ENCODE measurements at places on chromosomes 3 and 15.

- ATAC-seq, result no peak
These were observed 94.1 kb upstream of the FGF7 start for GRCh38 chr15:49328941-49329340.

GRCh38 chr3:24722087-24722486 lies 227.4 kb upstream of the THRB start:
- ATAC-seq, result no peak

- no peak for ATAC-seq
These were observed 49.8 kb upstream of the SGO1 start for GRCh38 chr3:20235796-20236195.

GRCh38 chr15:65583701-65584100 lies 27.2 kb downstream of the INTS14 start:
- peak; percentile 51 for ATAC-seq

DNA sequence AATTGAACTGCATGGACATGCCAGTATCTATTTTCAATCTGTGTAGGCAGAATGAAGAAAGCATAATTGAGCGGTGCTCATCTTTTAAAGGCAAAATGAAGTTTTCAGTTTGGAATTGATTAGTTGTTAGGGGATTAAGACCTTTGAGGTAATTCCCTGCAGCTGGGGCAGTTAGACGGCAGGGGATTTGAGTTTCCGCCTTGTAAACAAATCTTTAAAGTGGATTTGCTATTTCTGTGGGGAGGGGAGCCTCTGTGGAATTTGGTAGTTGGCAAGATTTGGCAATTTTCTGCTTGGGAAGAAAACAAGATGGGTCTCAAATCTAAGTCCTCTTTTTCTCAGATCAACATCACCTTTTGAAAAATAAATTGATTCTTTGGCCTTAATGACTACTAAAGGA lies 212.5 kb upstream of the CNTN6 start:
- ATAC-seq, result no peak

DNA sequence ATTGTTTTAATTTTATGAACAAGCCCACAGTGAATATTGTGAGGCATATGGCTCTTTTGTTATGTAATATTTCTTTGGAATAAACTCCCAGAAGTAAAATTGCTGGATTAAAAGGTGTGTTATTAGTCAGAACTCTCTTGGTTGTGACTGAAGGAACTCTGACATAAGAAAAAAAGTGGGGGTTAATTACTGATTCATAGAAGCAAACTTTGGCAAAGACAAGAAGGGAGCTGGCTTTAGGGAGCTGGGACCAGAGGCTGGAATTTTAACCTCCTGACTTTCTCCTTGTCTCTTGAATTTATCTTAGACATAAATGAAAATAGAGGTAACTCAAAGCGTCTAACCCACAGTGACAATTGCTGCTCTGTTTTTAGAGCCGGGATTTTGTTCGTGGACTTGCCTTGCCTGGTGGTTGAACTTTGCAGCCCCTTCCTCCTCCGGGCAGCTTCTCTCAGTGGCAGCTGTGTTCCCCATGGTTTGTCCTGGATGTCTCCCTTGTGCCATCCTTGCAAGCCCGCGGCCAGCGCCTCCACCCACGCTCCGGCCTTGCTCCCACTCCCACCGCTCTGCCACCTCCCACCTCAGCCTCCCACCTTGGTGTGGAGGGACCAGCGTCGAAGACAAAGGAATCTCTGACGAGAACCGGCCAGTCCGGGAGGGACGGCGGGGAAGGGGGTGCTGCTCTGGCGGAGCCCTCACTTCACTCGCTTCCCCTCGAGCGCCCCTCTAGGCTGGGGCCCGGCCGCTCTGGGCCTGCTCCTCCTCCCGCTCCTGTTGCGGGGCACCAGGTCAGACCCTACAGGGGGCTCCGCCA lies 28.0 kb downstream of the ARHGAP31 start:
- ATAC-seq, result peak; percentile 12

GRCh38 chr15:52651868-52652267 lies 27.3 kb downstream of the ATOSA start:
- ATAC-seq, result peak; percentile 100

GRCh38 chr15:25059698-25060471 lies 105.1 kb downstream of the SNRPN start:
- ATAC-seq, result no peak

DNA sequence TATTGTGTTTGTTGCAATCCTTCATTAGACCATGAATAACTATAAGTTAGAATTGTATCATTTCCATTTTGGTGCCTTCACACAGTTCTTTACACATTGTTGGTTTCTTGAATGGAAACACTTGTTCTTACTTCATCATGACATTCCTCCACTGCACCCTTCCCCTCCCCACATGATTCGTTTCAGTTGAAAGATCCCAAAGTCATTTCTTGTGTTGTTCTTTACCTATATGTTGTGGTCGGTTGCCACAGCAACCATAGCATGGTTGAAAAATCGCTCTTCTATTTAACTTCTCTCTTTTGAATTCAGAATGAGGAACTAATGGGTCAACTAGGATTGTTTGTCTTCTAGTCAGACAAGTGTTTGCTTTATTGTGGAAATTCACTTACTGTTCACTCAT lies 103.3 kb downstream of the IL1RAP start:
- ATAC-seq, result peak; percentile 17

GRCh38 chr15:97867870-97868269 lies 92.6 kb upstream of the ARRDC4 start:
- no peak for ATAC-seq

DNA sequence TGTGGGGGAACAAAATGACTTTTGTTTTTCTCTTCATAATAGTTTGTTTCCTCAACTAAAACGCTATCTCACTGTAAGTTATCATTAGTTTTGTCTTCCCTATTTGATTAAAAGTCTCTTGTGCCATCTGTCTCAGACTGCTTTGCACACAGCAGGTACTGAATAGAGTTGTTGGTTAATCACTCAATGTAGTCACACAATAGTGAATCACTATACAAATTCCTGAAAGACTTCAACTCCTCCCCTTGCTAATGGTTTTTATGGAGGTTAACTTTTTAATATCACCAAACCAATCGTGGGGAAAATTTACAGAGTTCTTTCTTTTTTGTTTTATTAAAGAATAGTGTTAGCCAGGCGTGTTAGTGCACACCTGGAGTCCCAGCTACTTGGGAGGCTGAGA lies 2.6 kb upstream of the NGLY1 start:
- no peak for ATAC-seq

- no peak for ATAC-seq
These were observed 454 bp downstream of the C15orf62 start for GRCh38 chr15:40770147-40770721.

DNA sequence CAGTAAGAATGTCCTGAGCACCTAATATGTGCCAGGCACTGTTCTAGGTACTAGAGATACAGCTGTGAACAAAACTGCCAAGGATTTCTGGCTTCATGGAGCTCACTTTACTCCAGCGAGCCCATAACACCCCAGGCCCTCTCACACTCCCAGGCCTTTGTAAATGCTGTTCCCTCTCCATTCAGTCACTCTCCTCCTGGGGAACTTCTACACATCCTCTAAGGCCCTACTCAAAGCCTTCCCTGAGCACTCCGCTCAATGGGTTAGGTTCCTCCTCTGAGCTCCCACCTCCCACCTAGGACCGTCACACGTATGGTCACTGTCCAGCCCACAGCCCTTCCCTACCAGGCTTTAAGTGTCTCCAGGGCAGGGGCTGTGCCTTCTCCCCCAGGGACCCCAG lies 27.2 kb downstream of the SEMA7A start:
- no peak for ATAC-seq

GRCh38 chr15:72796515-72797337 lies 13.2 kb upstream of the ADPGK start:
- ATAC-seq, result peak; percentile 68

DNA sequence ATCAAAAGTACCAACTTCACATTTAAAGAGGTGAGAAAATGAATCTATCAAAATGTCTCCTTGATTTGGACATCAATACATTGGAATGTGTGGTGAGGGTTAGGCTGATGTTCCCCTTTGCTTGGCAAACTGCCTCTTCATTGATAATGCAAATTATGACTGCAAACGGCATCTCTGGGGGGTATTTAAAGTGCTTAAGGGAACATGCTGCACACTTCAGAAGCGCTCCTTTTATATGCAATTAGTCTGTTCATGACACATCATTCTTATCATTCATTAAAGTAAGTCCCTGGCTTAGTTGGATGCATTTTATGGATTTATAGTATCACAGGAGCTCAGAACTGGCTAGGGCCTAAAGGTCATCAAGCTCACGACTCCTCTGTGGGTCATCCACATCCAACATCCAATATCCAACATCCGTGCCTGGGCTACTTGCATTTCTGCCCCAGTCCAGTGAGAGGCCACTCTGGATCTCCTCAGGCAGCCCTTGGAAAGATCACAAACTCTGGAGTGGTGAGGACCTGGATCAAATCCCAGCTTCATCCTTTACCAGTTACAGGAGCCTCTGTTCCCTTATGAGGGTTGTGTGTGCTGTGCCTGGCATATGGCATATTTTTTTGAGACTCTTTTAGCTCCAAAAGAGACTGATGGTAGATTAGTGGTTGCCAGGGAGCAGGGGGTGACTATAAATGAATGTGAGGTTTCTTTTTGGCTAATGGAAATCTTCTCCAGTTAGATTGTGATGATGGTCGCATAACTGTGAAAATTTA lies 136.8 kb upstream of the FOXB1 start:
- ATAC-seq, result no peak

DNA sequence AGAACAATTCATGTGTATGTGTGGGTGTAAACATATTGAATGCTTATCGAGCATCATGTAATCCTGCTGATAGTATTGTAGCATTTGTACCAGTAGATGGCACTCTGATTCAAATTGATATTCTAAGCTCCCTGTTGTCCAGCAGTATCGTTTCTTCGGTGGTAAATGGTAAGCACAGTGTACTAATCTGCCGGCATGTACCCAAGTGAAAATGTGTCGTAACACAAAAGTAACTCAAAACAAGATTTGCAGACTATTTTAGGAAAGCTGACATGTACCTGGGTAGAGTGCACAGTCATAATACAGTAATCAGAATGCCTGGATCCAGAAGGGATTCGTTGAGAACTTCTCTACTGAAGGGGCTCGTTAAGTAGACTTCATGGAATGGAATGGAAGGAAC lies 31.7 kb upstream of the MNS1 start:
- peak; percentile 67 for ATAC-seq

GRCh38 chr3:53155760-53156159 lies 5.2 kb upstream of the PRKCD start:
- ATAC-seq, result no peak

DNA sequence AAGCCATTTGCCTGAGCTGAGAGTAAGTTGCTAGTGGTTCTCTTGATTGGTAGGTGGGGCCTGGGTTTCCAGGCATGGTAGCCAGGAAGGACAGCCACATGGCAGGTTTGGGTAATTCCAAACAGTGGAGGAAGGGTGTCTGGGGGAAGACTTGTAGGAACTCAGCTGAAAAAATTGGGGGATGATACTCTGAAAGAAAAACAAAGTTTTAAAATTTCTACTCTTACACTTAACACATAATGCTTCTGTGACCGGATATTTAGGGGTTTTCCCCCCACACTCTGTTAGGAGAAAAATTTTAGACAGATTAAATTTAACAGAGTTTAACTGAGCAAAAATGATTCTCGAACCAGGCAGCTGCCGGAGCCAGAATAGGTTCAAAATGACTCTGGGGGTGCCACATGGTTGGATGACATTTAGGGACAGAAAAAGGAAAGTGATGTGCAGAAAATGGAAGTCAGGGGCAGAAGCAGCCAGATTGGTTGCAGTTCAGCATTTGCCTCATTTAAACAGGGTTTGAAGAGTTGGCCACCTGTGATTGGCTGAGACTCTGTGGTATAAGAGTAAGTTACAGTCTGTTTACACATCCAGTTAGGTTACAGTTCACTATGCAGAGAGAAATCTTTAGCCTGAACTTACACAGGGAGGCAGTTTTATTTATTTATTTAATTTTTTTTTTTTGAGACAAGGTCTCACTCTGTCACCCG lies 8.1 kb downstream of the B2M start:
- ATAC-seq, result peak; percentile 70

DNA sequence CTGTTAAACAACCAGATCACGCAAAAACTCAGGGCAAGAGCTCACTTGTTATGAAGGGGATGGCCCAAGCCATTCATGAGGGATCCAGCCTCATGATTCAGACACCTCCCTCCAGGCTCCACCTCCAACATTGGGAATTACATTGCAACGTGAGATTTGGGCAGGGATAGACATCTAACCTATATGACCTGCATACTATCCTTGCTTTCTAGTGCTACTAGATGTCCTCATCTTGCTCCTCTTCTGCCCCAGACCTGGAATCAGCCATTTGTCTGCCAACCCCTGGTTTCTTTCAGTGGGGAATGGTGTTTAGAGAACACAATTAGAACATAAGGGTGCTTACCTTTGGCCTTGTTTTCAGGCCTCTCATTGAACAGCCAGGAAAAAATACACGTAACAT lies 63.2 kb downstream of the RPN1 start:
- ATAC-seq, result no peak

GRCh38 chr15:79858469-79858868 lies 38.3 kb downstream of the MTHFS start:
- no peak for ATAC-seq
